Metanephros (tissue), 2 donors: ENCODE measurements at places on chromosomes 3 and 15. TPM values are rescaled to one million over a fixed set of nuclear protein-coding genes. Genes with fewer than 3 reads are reported as not detected.

Gene FEZF2
- total RNA-seq: not detected

Gene DISP2
- 1.4 TPM for total RNA-seq

Gene CYP1A2
- not detected for total RNA-seq

Gene CDAN1
- 15.7 TPM for total RNA-seq

Gene ADAMTS9
- 151 TPM for total RNA-seq

Gene SNX33
- total RNA-seq: 12.4 TPM

Gene NAALADL2
- 37.1 TPM for total RNA-seq

Gene IGDCC3
- total RNA-seq: 4.1 TPM

Gene ECE2
- total RNA-seq: not detected

Gene CLRN1
- total RNA-seq: not detected

Gene CCDC39
- total RNA-seq: not detected

Gene FBN1
- 189 TPM for total RNA-seq

Gene TM6SF1
- 12.4 TPM for total RNA-seq

Gene GPR15
- not detected for total RNA-seq

Gene CADPS
- 5.4 TPM for total RNA-seq

Gene MRAS
- 31.3 TPM for total RNA-seq
